Stimulated activated CD8-positive, alpha-beta memory T cell treated with anti-CD3 and anti-CD28 coated beads, Interleukin-7, amount 100 ng/mL, for 1 hour (primary cell): ENCODE measurements at places on chromosomes 13 and 19.

GRCh38 chr13:23876265-23876664 is 12.9 kb downstream of the MIPEP start:
- no peak for DNase-seq

DNA sequence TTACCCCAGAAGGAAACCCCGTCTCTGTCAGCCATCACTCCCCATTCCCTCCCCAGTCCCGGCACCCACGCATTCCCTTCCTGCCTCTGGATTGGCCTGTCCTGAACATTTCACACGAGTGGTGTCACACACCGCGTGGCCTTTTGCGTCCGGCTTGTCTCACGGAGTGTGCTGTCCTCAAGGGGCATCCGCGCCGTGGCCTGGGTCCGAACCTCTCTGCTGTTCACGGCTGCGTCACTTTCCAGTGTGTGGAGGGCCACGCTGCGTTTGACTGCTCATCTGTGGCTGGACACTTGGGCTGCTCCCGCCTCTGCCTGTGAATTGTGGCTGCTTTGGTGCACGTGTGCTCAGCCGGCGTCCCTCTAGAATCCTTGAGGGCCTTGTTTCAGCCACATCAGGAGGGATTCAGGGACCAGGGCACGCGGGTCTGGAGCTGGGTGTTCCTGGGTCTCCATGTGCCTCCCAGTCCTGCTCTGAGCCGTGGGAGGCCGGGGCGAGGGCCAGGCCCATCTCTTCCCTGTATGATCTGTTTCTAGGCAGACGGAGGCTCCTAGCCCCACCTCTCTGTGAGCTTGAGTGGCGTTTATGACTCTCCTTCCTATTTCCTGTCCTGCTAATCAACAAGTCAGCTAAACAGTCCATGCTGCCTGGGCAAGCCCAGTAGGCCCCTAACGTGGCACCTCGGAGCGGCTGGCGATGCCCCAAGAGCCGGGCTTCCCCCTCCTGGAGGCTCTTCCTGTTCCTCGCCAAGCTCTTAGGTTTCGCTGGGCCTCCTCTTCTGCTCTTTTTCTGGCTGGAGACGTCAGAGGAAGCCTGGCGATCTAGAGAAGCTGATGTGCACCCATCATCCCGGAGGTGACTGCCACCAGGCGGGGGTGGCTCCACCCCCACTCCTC is 8.1 kb downstream of the STK11 start:
- DNase-seq: no peak

DNA sequence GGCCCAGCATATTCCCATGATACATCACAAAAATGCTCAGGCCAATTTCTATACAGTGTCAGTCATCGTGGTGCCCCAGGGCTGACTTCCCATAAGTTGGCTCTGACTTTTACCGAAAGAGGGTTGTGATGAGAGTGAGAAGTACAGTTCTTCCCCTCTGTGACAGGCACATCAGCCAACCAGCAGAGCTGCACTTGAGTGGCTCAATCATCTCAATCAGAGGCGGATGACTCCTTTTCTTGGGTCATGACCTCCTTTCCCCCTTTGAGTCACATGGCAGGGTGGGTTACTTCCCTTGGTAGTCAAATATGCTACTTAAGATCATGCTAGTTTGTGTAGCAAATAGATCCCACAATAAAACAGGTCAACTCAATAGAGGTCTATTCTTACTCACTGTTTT is 6.9 kb upstream of the AMER2 start:
- no peak for DNase-seq

DNA sequence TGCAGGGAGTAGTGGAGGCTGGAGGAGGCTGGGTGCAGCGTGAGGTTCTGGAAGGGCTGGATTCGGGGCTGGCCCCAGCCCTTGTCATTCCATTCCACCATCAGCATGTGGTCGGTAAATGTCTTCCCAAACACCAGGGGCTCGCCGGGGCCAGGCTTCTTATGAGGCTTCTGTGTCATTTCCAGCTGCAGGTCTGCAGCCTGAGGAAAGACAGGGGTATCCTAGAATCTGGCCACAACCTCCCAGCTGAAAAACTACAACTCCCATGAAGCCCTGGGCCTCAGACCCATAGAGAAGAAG is 4.4 kb downstream of the BCAT2 start:
- no peak for DNase-seq

- no peak for DNase-seq
Observed at GRCh38 chr13:112618501-112618900, 30.5 kb upstream of the TUBGCP3 start.

- DNase-seq: no peak
Observed at GRCh38 chr13:113327766-113328471, 30.9 kb downstream of the LAMP1 start.

DNA sequence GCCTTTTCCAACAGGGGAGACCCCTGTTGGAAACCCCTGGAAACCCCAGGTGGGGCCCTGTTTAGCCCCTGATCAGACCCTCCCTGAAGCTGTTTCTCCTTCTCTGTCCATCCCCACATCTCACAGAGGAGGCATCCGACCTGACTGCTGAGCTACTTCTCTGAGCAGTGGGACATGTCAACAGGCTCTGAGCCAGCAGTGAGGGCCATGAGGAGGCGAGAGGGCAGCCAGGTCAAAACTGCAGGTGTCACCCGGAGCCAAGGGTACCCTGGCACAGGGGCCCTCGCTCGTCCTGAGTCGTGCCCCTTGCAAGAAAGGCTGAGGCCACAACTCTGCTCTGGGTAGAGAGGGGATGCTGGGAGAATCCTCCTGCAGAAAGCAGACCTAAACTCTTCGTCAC is 13.6 kb downstream of the PEPD start:
- no peak for DNase-seq

DNA sequence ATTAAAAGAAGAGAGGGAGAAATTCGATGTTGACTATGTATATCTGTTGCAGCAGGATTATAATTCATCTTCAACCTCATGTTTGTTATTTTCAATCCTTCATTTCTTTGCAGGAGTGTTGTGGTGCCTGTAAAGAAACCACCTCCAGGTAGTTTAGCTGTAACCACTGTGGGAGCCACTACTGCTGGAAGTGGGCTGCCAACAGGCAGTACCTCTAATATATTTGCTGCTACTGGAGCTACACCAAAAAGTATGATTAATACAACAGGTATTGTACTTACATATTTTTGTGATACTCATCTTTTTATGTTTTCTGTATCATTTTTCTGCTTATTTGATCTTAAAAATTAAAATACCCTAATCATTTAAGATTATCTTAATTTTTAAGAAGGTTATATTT is 266.5 kb downstream of the NBEA start:
- no peak for DNase-seq

DNA sequence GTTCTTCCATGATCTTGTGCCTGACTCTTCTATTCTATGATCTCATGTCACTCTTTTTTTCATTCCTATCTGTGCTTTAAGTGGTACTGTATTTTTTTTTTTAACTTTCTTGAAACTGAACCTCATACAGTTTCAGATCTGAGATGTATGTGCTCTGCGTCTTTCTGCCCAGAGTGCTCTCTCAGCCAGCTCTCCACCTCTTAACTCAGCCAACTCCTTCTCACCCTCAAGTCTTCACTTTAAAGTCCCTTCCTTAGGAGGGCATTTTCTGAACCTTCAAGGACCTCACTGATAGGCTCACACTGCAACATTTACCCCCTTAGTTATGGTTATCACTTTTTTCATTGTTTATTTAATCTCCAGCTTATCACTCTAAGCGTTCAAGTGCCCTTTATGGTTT is 158.7 kb downstream of the IRS2 start:
- DNase-seq: no peak

DNA sequence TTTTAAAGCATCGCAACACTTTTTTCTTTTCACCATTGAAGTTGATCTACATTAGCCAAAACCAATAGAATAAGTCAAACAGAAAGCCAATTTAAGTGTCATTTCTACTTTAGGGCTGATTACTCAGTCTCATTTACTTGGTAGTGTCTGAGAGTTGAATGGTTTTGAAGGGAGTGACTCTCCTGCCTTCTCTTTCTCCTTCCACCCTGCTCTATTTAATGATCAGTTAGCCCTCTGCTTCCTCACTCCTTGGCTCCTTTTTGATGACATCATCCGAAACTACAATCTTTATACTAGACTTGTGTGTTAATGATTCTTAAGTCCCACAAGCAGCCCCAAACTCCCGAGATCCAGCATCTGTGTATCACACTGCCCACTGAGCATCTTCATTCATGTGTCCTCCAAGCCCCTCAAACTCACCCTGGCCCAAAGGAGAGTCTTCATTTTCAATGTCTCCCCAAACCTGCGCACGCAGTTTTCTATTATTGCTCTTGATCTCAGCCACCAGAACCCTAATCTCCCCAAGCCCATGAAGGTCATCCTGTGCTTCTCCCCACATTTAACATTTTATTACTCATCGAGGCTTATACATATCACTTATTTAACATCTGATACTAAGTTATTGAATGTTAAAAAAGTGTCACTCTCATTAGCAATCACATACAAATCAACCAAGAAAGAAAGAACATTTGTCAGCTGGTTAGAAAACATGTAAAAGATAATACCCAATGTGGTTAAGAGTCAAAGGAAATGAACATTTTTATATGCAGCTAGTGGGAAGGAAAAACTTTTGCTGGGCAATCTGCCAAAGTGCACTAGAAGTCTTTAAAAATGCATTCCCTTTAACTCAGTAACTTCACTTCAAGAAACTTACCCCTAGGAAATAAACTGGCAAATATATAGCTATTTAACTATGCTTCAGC is 32.2 kb upstream of the ARGLU1 start:
- no peak for DNase-seq

DNA sequence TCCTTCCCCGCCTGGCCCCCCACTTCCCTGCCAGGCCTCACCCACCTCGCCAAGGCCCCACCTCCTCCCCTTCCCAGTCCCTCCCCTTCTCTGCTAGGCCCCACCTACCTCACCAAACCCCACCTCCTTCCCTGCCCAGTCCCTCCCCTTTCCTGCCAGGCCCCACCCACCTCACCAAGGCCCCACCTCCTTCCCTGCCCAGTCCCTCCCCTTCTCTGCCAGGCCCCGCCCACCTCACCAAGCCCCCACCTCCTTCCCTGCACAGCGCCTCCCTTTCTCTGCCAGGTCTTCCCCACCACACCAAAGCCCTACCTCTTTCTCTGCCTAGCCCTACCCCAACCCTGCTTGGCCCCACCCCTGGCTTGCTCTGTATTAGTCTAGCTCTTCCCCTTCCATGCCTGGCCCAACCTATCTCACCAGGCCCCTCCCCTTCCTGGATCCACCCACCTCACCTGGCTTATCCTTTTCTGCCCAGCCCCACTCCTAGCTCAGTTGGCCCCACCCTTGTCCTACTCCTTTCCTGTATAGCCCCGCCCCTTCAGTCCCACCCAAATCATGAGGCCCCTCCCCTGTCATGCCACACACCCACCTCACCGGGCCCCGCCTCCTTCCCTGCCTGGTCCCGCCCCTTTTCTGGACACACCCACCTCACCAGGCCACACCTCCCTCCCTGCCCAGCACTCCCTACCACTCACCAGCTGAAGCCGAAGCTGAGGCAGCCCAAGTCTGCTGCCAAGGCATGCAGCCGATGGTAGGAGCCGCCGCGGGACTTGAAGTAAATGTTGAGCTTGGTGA is 16.2 kb downstream of the CERS1 start:
- no peak for DNase-seq

DNA sequence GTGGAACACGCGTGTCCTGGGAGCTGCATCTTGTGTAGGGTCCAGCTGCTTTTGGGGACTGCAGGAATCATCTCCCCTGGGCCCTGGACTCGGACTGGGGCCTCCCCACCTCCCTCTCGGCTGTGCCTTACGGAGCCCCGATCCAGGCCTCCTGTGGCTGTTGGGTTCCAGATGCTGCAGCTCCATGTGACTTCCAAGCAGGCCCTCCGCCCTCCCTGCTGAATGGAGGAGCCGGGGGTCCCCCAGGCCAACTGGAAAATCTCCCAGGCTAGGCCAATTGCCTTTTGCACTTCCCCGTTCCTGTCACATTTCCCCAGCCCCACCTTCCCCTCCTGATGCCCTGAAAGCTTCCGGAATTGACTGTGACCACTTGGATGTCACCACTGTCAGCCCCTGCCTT is 6.2 kb upstream of the PGLS start:
- no peak for DNase-seq

- DNase-seq: no peak
Observed at GRCh38 chr13:55528434-55528833, 1612.3 kb upstream of the PRR20A start.

- DNase-seq: no peak
Observed at GRCh38 chr13:27201661-27202060, 30.1 kb upstream of the USP12 start.

DNA sequence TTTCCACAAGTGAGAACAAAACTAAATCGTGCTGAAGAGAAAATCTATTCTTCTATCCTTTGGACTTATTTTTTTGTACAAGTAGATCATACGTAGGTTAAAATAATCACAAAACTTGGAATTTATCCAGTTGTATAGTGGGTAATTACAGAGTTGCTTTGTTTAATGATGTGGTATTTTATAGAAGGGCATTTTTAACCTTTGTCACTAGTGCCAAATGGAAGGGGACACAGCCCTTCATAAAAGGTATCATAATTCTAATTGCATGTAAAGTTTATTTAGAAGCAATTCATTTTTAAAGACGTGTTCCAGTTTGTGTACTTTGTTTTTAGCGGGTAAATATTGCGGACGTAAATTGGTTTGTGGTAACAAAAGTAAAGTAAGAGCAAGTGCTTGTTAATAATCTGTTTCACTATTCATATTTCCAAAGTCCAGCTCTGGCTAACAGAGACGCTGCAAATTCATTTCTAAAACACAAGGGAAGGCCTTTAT is 99.5 kb downstream of the ERCC5 start:
- DNase-seq: no peak

DNA sequence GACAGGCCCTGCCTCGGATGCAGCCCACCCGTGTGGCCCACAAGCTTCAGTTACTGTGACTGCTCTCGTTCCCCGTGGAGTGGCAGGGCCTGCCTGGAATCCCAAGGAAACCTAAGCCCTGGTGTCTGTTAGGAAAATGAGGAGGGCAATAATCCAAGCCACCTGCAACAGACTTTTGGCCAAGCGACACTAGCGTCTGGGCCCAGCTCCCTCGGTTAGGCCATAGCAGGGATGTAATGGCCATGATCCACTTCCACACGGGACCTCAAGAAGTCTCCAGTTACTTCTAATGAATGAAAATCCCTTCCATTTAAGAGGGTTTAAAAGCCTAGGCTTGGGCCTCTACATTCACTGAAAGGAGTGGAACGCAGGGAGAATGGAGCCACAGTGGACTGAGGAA is 8.9 kb downstream of the ZC3H4 start:
- DNase-seq: no peak

- peak; percentile 53 for DNase-seq
Observed at GRCh38 chr19:39502640-39503417, 4.1 kb downstream of the DLL3 start.

GRCh38 chr19:17610384-17610783 is 54.9 kb downstream of the COLGALT1 start:
- no peak for DNase-seq

GRCh38 chr13:110018009-110018408 is 231.6 kb upstream of the IRS2 start:
- DNase-seq: no peak

DNA sequence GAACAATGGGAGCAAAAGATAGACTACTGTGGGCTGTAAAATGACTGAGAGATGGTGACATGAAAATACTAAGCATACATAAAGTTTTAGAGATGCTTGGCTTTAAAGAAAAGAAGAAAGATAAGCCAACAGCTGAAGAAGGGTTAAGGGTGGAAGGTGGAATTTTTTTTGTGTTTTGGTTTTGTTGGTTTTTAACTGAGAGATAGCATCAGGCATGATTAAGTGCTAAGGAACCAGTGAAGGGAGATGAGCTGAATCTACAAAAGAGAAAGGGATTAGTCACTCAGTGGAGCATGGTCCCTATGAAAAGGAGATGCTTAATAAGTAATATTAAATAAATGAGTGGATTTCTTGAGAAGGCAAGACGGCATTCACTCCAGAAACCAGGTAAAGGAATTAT is 12.5 kb upstream of the TBC1D4 start:
- DNase-seq: no peak

- DNase-seq: no peak
Observed at GRCh38 chr13:112779856-112780604, 90.2 kb downstream of the ATP11A start.
